ENCODE measurements at places on chromosomes 4 and X. TPM values are rescaled to one million over a fixed set of nuclear protein-coding genes. Genes with fewer than 3 reads are reported as not detected.

The TRAM1L1 gene
- 0.65 TPM for polyA plus RNA-seq

The SLC2A9 gene
- polyA plus RNA-seq, result 1.8 TPM

The NR0B1 gene
- not detected for polyA plus RNA-seq

The CXCL6 gene
- 0.81 TPM for polyA plus RNA-seq

The ODAM gene
- not detected for polyA plus RNA-seq

The FAM241A gene
- polyA plus RNA-seq, result 2.1 TPM

The EDNRA gene
- polyA plus RNA-seq, result 0.01 TPM

The ADH1B gene
- not detected for polyA plus RNA-seq

The SSX2B gene
- not detected for polyA plus RNA-seq

The NLGN4X gene
- polyA plus RNA-seq, result 0.03 TPM

The LIMCH1 gene
- polyA plus RNA-seq, result 14.3 TPM

The NPFFR2 gene
- 0.13 TPM for polyA plus RNA-seq

The CASP3 gene
- polyA plus RNA-seq, result 26.0 TPM

The RGN gene
- 0.58 TPM for polyA plus RNA-seq

The RIPPLY1 gene
- not detected for polyA plus RNA-seq

The MAPK10 gene
- polyA plus RNA-seq, result 0.06 TPM

The FAT1 gene
- polyA plus RNA-seq, result 9.8 TPM

The DUSP9 gene
- 0.04 TPM for polyA plus RNA-seq

The PNMA3 gene
- polyA plus RNA-seq, result not detected
